ENCODE measurements at places on chromosomes 12 and 14.

- no peak for DNase-seq
These were observed 1.2 kb downstream of the PPTC7 start for GRCh38 chr12:110581931-110582275.

GRCh38 chr14:64937821-64938193, 4.7 kb downstream of the GPX2 start:
- DNase-seq: no peak

- DNase-seq: no peak
These were observed 90.6 kb downstream of the CIT start for GRCh38 chr12:119786539-119786938.

DNA sequence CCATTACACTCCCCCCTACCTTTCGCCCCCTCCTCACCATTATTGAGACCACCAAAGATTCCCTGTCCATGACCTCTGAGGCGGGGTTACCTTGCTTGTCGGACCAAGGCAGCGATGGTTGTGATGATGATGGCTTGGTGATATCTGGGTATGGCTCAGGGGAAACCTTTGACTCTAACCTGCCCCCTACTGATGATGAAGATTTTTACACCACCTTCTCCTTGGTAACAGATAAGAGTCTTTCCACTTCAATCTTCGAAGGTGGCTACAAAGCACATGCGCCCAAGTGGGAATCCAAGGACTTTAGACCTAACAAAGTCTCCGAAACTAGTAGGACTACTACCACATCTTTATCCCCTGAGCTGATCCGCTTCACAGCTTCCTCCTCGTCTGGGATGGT, 350.2 kb downstream of the DIO2 start:
- no peak for DNase-seq

- no peak for DNase-seq
These were observed 6.0 kb downstream of the SPTB start for GRCh38 chr14:64873506-64874219.

GRCh38 chr14:25032092-25032784, 17.7 kb downstream of the STXBP6 start:
- DNase-seq: no peak

GRCh38 chr14:90511795-90512328, 115.0 kb downstream of the CALM1 start:
- no peak for DNase-seq

GRCh38 chr14:60840313-60840712, 105.8 kb downstream of the MNAT1 start:
- DNase-seq: no peak

GRCh38 chr14:77302926-77303325, 17.8 kb downstream of the POMT2 start:
- no peak for DNase-seq

- DNase-seq: no peak
These were observed 66.3 kb downstream of the SCARB1 start for GRCh38 chr12:124797321-124797720.

- DNase-seq: no peak
These were observed at the start of gene SMIM41 for GRCh38 chr12:52079576-52080402. SMIM41 (plus strand) TSS chr12:52079704; CDS start chr12:52079780, 76 bp downstream.

GRCh38 chr12:122974892-122975789, at the start of gene OGFOD2:
OGFOD2 (plus strand) TSS chr12:122975244; CDS start chr12:122975252, 8 bp downstream.
- DNase-seq: peak; percentile 67

- no peak for DNase-seq
These were observed 239.0 kb downstream of the SLC16A7 start for GRCh38 chr12:59834659-59835474.

DNA sequence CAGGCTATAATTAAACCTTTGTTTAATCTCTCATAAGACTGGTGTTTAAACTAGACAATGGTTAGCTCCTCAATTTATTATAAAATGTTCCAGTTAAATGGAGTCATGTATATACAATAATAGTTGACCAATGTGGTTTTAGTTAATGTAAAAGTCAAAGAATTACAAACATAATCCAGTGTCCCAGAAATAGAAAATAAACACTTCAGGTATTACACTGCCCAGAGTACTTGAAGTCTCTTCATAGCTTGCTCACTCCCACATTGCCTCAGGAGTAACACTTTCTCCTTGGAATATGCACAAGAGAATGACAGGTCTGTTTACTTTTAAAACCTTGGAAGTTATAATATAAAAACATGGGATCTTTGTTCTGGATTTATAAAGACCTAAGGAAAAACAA, 60.5 kb downstream of the SLC38A1 start:
- no peak for DNase-seq

- DNase-seq: no peak
These were observed 14.4 kb downstream of the ART4 start for GRCh38 chr12:14828892-14829291.

GRCh38 chr12:6335451-6336078, 6.3 kb downstream of the TNFRSF1A start:
- peak; percentile 73 for DNase-seq

DNA sequence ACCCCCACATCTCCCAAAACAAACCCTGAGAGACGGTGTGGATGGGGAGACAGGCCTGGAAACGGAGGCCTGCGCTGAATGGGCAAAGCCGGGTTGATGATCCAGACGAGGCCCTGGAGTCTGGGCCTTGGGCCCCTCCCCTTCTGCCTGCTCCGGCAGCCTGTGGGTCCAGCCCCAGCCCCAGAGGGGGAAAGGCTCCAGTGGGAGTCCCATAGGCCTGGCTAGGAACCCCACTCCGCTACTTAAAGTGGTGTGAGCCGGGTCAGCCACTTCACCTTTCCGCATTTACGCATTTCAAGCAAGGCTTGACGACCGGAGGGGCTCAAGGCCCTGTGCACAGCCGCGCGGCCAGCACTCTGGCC, 695 bp upstream of the TNFAIP2 start:
- DNase-seq: no peak

- no peak for DNase-seq
These were observed 8.4 kb upstream of the GLIPR1 start for GRCh38 chr12:75471902-75472890.

DNA sequence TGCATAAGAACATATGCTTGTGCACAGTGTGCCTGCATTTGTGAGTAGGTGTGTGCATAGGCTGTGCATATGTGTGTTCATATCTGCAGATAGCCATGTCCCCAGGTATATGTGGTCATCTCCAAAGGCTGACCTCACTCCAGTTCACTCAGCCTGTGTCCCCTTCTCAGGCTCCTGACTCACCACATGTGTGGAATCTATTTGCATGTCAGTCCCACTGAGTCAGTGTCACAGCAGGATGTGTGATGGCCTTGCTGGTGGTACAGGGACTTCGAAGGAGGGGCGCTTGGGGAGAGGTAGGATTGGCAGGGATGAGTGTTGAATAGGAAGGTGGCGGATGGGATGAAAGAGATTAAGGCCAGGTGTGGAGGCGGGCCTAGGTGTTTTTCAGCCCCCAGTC, 35.5 kb downstream of the KRT80 start:
- DNase-seq: no peak

- DNase-seq: no peak
These were observed 83.5 kb downstream of the SLC25A47 start for GRCh38 chr14:100406505-100407131.

GRCh38 chr12:21151184-21151583, 20.2 kb downstream of the SLCO1B1 start:
- DNase-seq: no peak

DNA sequence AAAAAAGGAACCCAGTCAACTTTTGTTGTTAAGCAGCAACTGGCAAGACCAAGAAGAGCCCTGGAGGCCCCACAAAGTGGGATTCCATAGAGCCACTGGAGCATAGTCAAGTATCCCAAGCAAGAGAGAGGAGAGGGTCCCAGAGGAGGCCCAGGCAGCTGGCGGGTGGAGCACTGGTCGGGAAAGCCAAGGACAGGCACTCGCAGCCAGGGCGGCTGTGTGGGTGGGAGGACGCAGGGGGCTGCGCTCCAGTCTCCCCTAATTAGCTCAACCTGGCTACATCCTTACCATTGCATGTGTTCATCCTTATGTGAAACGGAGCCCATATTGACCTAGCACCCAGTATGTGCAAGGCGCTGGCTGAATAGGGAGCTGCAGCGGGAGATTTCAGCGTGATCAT, 18.3 kb upstream of the ZFP36L1 start:
- no peak for DNase-seq

DNA sequence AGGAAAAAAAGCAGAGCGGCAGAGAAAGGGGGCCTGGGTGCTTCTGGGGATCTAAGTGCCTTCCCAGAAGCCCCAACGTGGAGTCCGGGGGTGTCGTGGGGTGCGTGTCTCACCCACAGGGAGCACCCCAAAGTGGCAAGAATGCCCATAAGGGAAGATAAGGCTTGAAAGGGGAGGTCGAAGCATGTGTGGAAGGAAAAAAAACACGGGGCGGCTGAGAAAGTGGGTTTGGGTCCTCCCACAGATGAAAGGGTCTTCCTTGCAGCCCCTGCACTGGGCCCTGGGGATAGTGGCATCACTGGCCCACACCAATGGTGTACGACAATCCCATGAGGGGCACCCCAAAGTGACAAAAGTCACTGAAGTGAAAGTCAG, 275.5 kb downstream of the ALG10 start:
- DNase-seq: no peak

- no peak for DNase-seq
These were observed 16.9 kb downstream of the AEBP2 start for GRCh38 chr12:19456176-19456575.

DNA sequence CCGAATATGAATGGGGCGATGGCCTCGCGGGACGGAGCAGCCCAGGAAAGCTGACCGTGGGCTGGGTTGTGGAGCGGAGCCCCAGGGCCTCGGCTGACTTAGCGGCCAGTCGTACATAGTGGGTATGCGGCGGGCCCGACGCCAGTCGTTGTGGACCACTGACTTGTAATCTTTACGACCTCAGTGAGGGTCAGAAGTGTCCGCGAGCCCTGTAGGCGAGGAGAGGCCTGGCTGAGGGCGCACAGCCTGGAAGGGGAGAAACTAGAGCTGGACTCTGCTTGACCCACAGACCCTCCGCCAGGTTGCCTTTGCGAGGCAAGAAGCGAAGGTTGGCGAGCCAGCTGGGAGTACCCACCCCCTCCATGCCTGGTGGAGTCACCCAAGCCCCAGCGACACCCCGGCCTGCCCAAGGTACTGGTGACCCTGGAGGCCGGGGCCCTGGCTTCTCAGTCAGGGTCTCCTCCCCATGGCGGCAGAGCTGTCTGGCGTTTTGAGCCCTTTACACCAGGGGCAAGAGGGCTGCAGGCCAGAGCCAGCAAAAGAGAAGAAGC, 15.6 kb upstream of the DYNC1H1 start:
- DNase-seq: no peak

GRCh38 chr12:42585154-42585840, 4.2 kb downstream of the PRICKLE1 start:
- DNase-seq: no peak

DNA sequence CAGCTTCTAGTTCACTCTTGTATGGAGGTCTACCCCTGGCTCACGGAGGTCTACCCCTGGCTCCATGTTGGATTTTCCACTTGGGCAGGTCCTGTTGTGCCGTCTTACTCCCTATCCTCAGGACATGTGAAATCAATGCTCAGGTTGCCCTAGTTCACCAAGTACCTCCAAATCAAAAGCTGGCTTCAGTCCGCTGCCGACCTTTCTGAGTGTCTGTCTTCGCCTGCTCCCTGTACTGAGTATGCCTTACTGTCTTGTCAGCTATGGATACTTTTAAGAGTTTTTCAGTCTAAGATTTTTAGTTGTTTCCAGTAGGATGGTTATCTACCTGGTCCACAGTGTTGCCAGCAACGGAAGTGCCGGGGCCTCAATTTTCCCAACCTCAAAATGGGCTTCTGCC, 40.1 kb upstream of the BCL11B start:
- no peak for DNase-seq

GRCh38 chr12:83823386-83824045, 1089.1 kb downstream of the SLC6A15 start:
- no peak for DNase-seq

GRCh38 chr14:100056964-100057795, 8.0 kb upstream of the EVL start:
- DNase-seq: no peak

DNA sequence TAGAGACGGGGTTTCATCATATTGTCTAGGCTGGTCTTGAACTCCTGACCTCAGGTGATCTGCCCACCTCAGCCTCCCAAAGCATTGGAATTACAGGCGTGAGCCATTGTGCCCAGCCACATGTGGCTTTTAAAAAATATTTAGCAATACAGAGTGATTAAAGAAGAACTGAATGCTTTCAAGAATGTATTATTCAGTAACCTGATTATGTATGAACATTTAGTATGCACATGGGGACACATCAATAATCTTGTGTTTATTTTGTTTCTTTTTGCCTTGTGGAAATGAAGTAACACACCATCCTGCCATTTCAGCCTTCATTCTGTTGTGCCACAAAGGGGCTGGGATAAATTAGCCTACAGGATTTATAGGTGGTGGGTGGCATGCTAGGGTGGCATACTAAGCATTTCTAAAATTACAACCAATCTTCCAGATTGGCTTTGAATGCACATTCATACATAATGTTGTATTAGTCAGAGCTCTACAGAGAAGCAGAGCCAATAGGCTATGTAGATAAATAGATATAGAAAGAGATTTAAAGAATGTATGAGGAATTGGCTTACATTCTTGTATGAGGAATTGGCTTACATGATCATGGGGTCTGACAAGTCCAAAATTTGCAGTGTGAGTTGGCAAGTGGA, 25.5 kb upstream of the TXNRD1 start:
- peak; percentile 63 for DNase-seq

DNA sequence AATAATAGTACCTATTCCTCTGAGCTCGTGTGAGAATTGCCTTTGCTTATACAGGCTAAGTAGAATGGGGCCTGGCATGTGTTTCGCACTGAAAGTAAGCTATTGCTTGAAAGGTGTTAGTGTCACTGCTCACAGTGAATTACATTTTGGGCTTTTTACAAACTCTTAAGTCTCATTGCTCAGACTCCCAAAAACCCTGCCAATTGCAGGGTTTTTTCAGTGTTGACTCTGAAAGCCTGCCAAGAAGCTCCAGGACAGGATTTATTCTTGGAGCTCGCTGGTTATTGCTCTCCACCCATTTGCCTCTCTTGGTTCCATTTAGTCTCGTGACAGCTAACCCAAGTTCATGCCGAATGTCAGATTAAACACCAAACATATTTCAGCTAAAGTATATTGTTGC, 39.8 kb downstream of the NOPCHAP1 start:
- no peak for DNase-seq

All from HS-27A (cell line).